Left cardiac atrium (tissue), 4 donors: ENCODE measurements at places on chromosomes 13 and 19. TPM values are rescaled to one million over a fixed set of nuclear protein-coding genes. Genes with fewer than 3 reads are reported as not detected.

- DNase-seq: peak; percentile 42
Measured at GRCh38 chr19:51417107-51417809, at the start of gene SIGLEC10. TSS of gene SIGLEC10 (minus strand) at chr19:51417642. CDS start at chr19:51417581, 61 bp downstream.

DNA sequence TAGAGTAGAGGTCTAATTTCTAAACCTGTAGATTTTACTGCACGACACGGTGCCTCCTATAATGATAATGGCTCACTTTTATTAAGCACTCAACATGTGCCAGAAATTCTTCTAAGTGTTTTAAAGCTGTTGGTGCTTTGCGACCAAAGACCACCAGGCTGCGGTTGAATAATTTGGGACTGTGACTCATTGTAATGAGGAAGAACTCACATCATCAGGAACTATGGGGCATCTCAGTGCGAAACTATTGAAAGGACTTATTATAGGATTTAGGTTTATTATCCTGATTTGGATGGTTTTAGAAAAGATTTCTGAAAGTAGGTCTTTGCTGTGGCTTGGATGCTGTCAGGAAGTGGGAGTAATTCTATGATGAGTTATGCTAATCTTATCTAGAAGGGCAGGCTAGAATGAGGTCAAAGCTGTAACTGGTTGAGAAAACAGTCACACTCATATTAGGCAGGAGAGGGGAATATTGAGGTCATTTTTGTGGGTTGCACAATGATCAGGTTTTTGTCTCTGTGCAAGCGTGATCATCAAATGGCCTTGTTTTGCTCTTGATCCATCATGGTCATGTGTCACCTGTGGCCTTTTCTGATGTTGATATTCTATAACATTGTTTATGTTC is 266.8 kb downstream of the PCDH20 start:
- DNase-seq: no peak

GRCh38 chr19:45179072-45179891 is 698 bp downstream of the BLOC1S3 start:
- peak; percentile 62 for DNase-seq

DNA sequence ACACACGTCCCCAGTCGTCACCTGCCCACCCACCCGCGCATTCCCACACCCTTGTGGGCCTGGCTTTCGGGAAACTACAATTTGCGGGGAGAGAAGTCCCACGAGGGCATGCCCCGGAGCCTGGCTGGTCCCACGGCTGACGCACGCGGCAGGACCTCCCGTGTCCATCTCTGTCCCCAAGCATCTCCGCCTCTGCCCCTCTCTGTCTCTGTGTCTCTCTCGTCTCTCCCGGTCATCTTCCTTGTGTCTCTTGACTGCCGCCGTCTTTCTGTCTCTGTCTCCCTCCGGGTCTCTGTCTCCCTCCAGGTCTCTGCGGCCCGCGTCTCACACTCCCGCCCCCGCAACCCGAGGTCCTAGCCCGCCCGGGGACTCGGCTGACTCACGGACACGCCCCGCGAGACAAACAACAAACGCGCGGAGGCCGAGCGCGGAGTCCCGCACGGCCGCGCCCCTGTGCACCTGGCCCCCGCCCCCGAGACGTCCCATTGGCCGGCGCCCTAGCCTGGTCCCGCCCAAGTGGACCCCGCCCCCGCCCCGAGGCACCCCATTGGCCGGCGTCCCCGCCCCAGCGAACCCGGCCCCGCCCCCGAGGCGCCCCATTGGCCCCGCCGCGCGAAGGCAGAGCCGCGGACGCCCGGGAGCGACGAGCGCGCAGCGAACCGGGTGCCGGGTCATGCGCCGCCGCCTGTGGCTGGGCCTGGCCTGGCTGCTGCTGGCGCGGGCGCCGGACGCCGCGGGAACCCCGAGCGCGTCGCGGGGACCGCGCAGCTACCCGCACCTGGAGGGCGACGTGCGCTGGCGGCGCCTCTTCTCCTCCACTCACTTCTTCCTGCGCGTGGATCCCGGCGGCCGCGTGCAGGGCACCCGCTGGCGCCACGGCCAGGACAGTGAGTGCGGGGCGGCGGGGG is at the start of gene FGF22:
Gene FGF22, plus strand, starts transcription at position 627 of the 908 bp plus-strand sequence. Its CDS starts 47 bp downstream, at position 674.
- DNase-seq: peak; percentile 95

DNA sequence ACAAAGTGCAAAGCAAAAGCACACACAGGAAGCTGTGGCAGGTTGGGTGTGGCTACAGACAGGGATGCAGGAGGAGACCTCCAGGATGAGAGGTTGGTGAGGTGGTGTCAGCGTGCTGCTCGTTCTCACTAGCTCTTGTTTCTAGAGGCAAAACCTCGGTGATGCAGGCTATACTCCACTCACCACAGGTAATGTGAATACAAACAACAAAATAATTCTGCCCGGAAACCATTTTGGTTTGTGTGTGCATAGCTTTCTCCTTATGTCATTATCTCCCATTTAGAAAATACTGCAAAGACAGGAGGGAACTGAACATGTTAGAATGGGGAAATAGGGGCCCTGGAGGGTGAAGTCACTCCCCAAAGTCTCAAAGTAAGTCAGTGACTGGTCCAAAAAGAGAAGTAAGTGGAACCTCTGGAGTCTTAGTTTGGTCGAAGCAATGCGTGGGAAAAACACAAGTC is 9.4 kb downstream of the LCP1 start:
- no peak for DNase-seq

- DNase-seq: peak; percentile 94
Measured at GRCh38 chr19:11339254-11340098, at the start of gene RAB3D. TSS of gene RAB3D (minus strand) at chr19:11339657. CDS start at chr19:11337399, 2,258 bp downstream.

DNA sequence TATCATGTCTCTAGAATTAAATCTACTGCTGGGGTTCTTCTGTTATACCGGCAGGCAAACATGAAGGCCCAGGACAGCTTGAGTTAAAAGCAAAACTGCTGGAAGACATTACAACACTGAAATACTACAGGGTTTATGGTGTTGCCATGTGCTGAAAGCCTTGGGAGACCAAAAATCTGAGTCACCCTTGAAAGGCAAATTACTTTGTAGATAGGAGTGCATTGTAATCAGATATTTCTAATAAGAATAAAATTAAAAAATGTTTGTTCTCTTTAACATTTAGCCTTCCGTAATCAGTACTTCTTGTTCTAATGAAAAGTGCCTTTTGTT is 181.3 kb downstream of the PCDH9 start:
- no peak for DNase-seq

DNA sequence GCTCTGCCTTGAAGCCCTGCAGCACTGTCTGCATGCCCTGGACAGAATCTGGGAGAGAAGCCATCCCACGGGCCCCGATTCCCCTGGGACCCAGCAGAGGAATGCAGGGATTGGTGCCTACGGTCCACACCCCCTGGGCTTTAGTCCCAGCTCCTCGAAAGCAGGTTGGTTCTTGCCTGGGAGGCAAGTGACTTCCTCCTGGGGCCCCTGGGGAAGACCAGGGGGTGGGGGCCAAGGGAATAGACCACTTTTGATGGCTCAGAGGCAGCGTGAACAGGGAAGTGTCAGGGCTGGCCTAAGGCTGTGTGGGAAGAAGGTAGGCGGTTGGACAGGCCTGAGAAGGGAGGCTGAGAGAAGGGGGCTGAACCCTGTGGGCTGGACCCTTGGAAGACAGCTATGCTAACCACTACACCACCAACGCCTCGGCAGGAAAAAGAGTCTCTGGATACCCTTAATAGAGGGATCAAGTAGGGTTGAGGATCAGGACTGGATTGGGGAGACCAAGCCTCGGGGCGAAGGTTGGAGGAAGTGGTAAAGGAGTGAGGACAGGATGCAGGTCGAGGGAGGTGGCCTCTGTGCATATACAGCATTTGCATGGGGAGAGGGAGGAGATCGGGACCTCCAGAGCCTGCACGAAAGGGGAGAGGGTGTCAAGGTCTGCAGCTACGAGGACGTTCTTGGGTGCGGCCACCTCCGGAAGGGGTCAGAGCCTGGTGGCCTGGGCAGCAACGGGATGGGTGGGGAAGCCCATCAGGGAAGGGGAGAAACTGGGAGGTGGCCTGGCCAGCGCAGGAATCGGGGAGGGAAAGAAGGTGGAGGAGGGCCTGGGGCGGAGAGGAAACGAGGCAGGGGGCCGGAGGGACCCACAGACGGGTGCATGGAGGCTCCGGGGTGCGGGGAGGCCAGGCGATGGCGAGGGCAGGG is 709 bp downstream of the DPP9 start:
- no peak for DNase-seq

- DNase-seq: no peak
Measured at GRCh38 chr13:35160896-35161295, 218.8 kb downstream of the NBEA start.

- DNase-seq: no peak
Measured at GRCh38 chr13:86813198-86813597, 858.0 kb upstream of the SLITRK5 start.

The LGALS14 gene
- not detected for total RNA-seq

The ZNF415 gene
- total RNA-seq: 23.0 TPM

The PODNL1 gene
- total RNA-seq: 1.4 TPM

The TDRD12 gene
- not detected for total RNA-seq

The RFPL4A gene
- not detected for total RNA-seq

The FXYD7 gene
- not detected for total RNA-seq

The NLRP5 gene
- not detected for total RNA-seq

The CDC16 gene
- 37.9 TPM for total RNA-seq

The NEK3 gene
- 9.2 TPM for total RNA-seq
